ENCODE measurements at places on chromosomes 2 and 18. TPM values are rescaled to one million over a fixed set of nuclear protein-coding genes. Genes with fewer than 3 reads are reported as not detected.

The BUB1 gene
- total RNA-seq = 67.8 TPM

The GREB1 gene
- total RNA-seq = 0.13 TPM

The MERTK gene
- 34.6 TPM for total RNA-seq

The ADAM23 gene
- 11.2 TPM for total RNA-seq

The EN1 gene
- total RNA-seq = not detected

All from thoracic aorta endothelial cell (primary cell).